ENCODE measurements at places on chromosomes 16 and 17. TPM values are rescaled to one million over a fixed set of nuclear protein-coding genes. Genes with fewer than 3 reads are reported as not detected.

GRCh38 chr16:24689128-24689527 lies 40.3 kb upstream of the TNRC6A start:
- no peak overlapping the region for H3K4me3 ChIP-seq
- no peaks in the 10 kb centered on the region for H3K4me1 ChIP-seq
- H3K36me3 ChIP-seq, result no peaks in the 10 kb centered on the region
- DNase-seq, result no peak
- no peak overlapping the region for H3K27ac ChIP-seq

The DOC2A gene
- 28.8 TPM for total RNA-seq

The MARF1 gene
- total RNA-seq, result 32.0 TPM

- DNase-seq, result no peak
- H3K36me3 ChIP-seq, result no peaks in the 10 kb centered on the region
- no peaks in the 10 kb centered on the region for H3K27me3 ChIP-seq
- no peak overlapping the region for H3K4me3 ChIP-seq
Measured at GRCh38 chr17:14199601-14200000, 37.1 kb downstream of the CDRT15 start.

DNA sequence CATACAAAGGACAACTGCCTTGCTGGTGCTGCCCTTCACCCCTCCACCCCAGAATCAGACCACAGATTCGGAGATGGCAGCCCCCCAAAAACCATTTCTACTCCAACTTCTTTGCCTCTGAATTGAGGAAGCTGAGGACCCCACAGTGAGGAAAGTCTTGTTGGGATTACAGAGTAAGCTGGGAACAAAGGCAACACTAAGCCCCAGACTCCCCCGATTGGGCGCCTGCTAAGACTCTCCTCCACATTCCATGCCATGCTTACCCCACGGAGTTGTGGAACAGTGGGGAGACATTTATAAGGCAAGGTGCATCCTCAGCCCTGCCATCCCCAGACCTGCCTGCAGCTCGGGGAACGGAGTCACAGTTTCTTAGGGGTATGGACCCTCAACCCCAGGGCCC lies 1.9 kb downstream of the GIT1 start:
- no peaks in the 10 kb centered on the region for H3K27me3 ChIP-seq
- DNase-seq, result no peak
- peaks cover 51% of the 10 kb centered on the region for H3K4me1 ChIP-seq
- no peaks in the 10 kb centered on the region for H3K36me3 ChIP-seq
- peak overlapping the region; percentile 69 for H3K4me3 ChIP-seq

The NUP85 gene
- total RNA-seq, result 39.7 TPM

The XYLT2 gene
- 21.3 TPM for total RNA-seq

DNA sequence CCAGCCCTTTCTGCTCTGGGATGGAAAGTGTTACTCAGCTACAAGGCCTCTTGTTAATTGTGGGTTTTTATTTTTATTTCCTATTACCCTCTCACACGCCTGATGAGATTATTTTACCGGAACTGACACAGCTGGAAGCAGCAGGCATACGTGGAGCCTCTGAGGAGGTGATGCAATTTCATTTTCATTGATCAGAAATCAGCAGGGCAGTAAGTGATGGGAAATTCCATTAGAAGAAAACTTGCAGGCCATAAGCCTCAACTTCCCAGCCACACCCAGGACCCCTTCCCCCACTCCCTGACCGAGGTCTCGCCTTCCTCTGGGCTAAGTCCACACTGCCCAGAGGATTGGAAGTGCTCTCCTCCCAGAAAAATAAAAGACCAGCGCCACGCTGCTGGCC lies 69.7 kb downstream of the ZFHX3 start:
- H3K27me3 ChIP-seq, result no peaks in the 10 kb centered on the region
- no peak overlapping the region for H3K4me3 ChIP-seq
- H3K36me3 ChIP-seq, result no peaks in the 10 kb centered on the region
- H3K27ac ChIP-seq, result no peak overlapping the region
- DNase-seq, result no peak

The CBX2 gene
- not detected for total RNA-seq

The HES7 gene
- total RNA-seq, result not detected

- no peak overlapping the region for H3K4me3 ChIP-seq
- no peaks in the 10 kb centered on the region for H3K4me1 ChIP-seq
- DNase-seq, result no peak
- no peak overlapping the region for H3K27ac ChIP-seq
- no peaks in the 10 kb centered on the region for H3K36me3 ChIP-seq
Measured at GRCh38 chr16:66058172-66058691, 308.3 kb upstream of the CDH5 start.

- no peaks in the 10 kb centered on the region for H3K4me1 ChIP-seq
- no peak overlapping the region for H3K27ac ChIP-seq
- H3K4me3 ChIP-seq, result no peak overlapping the region
- no peaks in the 10 kb centered on the region for H3K36me3 ChIP-seq
- DNase-seq, result no peak
Measured at GRCh38 chr16:54303613-54304012, 17.0 kb upstream of the IRX3 start.

- H3K27me3 ChIP-seq, result no peaks in the 10 kb centered on the region
- H3K36me3 ChIP-seq, result no peaks in the 10 kb centered on the region
- peaks cover 47% of the 10 kb centered on the region for H3K4me1 ChIP-seq
Measured at GRCh38 chr17:72614871-72615626, 477.4 kb downstream of the SLC39A11 start.

The ACSM5 gene
- total RNA-seq, result 1.3 TPM

The NGFR gene
- total RNA-seq, result 12.7 TPM

GRCh38 chr16:72673118-72673517 lies 374.8 kb downstream of the ZFHX3 start:
- H3K4me3 ChIP-seq, result no peak overlapping the region
- H3K27ac ChIP-seq, result no peak overlapping the region
- DNase-seq, result no peak

- peak; percentile 57 for DNase-seq
- H3K4me3 ChIP-seq, result peak overlapping the region; percentile 86
- H3K27me3 ChIP-seq, result no peaks in the 10 kb centered on the region
- no peaks in the 10 kb centered on the region for H3K36me3 ChIP-seq
- peak overlapping the region; percentile 100 for H3K27ac ChIP-seq
- H3K4me1 ChIP-seq, result peaks cover 45% of the 10 kb centered on the region
Measured at GRCh38 chr17:81870131-81870980, 781 bp downstream of the ARHGDIA start.

DNA sequence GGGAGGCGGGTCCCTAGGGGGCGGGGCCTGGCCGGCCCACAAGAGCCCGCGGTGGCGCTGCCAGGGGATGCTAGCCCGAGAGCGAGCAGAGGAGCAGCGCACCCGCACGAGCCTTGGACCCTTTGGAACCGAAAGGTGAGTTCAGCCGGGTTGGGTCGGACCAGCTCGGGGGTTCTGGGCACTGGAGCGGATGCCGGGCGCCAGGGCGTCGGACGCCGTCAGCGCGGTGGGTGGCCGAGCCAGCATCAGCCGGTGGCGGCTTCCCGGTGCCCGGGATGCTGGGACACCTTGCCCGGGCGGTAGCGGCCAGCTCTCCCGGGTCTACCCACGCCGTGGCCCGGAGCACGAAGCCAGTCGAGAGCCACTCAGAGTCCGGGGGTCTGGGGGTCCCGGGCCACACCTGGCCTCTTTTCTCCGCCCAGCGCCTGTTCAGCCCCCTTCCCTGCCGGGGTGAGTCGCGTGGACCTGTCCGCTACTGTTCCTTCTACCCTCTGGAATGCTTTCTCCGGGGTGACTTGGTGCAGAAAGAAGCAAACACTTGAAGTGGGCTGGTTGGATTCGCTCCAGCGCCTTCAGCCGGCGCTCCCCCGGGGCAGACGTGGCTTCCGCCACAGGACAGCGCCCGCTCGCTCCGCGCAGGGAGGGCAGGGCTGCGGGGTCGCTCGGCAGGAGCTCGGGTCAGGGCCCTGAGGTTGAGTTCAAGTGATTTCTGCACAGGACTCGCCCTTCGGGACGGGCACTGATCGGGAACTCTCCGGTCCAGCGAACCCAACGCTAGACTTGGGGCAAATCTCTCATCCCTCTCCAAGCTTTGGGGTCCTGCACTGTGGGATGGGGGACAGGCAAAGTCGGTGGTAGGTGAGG lies at the start of gene SCNN1G:
Gene SCNN1G (plus strand): TSS at position 67 of the 864 bp plus-strand sequence. CDS start 3,527 bp downstream, outside the sequence.
- peaks cover 16% of the 10 kb centered on the region for H3K4me1 ChIP-seq
- H3K4me3 ChIP-seq, result peak within 1 kb of the TSS; percentile 61
- peaks cover 77% of the 10 kb centered on the region for H3K27me3 ChIP-seq
- DNase-seq, result peak; percentile 45

The SMYD4 gene
- total RNA-seq, result 5.2 TPM

DNA sequence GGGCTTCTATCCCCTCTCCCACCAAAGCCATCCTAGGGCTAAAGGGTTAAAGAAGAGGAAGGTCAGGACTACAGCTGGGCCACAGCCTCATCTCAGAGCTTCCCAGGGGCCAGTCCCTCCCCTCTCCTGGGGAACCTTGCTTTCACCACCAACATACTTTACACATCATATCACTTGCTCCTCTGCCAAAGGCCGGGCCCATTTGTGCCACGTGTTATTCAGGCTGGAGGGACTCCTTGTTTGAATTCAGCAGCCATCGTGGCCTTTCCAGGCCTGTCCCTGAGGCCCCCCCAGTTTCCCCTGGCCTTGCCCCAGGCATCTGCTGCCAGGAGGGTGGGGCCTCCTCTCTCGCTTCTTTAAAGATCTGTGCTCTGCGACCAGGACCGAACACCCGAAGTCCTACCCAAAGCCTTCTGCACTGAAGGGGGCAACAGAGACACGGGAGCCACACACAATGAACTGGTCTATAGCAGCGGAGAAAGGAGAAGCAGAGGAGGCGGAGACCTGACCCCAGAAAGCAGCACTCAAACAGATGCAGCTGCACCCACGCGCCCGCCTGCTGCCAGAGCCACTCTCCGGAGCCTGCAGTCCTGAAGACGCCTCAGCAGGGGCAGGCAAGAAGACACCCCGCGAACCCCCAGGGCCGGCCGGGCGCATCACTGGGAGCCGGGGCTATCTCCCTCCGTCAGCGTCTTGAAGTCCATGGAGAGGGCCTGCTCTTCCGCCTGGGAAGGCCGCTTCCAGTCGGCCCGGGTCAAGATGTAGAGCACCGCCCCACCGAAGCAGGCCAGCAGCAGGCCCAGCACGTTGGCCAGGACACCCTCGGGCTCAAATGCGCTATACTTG lies 12.1 kb downstream of the CYB561 start:
- H3K4me1 ChIP-seq, result peaks cover 20% of the 10 kb centered on the region
- peak; percentile 49 for DNase-seq
- H3K36me3 ChIP-seq, result no peaks in the 10 kb centered on the region

GRCh38 chr17:48871551-48872351 lies 20.8 kb upstream of the ATP5MC1 start:
- H3K27ac ChIP-seq, result peak overlapping the region; percentile 77
- peaks cover 15% of the 10 kb centered on the region for H3K4me1 ChIP-seq
- H3K27me3 ChIP-seq, result no peaks in the 10 kb centered on the region
- no peak overlapping the region for H3K4me3 ChIP-seq
- no peaks in the 10 kb centered on the region for H3K36me3 ChIP-seq

DNA sequence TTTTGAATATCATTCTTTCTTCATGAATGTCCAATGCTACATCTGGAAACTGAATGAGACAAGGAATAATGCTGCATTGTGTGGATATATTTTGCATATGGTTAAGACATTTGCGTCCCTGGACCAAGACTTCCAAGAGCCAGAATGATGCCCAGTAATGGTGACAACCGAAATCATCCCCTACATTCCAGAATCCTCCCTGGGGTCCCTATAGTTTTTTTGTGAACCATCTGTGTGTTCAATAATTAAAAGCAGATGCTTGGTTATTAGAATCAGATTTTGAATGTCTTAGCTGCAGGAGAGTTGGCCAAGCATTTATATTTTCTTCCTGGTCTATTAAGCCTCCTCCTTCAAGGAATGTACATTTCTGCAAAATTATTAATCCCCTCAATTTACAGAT lies 426.7 kb upstream of the CDH8 start:
- no peaks in the 10 kb centered on the region for H3K27me3 ChIP-seq
- no peaks in the 10 kb centered on the region for H3K36me3 ChIP-seq
- no peaks in the 10 kb centered on the region for H3K4me1 ChIP-seq
- no peak overlapping the region for H3K27ac ChIP-seq
- DNase-seq, result no peak
- no peak overlapping the region for H3K4me3 ChIP-seq

The COX6A2 gene
- not detected for total RNA-seq

GRCh38 chr16:28213396-28213795 lies 1.6 kb upstream of the XPO6 start:
- no peak overlapping the region for H3K27ac ChIP-seq
- peaks cover 15% of the 10 kb centered on the region for H3K4me1 ChIP-seq
- H3K36me3 ChIP-seq, result no peaks in the 10 kb centered on the region
- no peak overlapping the region for H3K4me3 ChIP-seq

GRCh38 chr16:81523387-81524115 lies 78.9 kb downstream of the CMIP start:
- H3K4me3 ChIP-seq, result no peak overlapping the region
- peak overlapping the region; percentile 26 for H3K27ac ChIP-seq
- H3K36me3 ChIP-seq, result no peaks in the 10 kb centered on the region
- DNase-seq, result no peak
- H3K4me1 ChIP-seq, result no peaks in the 10 kb centered on the region
- H3K27me3 ChIP-seq, result no peaks in the 10 kb centered on the region

DNA sequence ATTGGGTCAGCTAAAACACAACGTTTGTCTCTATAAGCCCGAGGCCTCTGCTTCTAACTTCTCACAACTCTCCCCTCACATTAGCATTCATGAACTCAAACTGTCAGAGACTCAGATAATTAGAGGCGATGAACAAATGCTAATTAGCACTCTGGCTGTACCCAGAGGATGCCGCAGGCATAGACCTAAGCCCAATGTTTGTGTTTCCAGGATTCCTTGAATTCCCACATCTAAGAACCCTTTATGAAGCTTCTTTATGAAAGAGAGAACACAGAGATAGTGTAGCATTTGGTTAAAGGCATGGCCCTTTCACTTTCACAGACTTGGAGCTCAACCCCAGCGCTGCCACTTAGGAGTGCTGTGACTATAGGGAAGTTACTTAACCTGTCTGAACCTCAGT lies 512.2 kb downstream of the GRIN2A start:
- no peak for DNase-seq
- no peak overlapping the region for H3K4me3 ChIP-seq
- H3K4me1 ChIP-seq, result no peaks in the 10 kb centered on the region
- no peaks in the 10 kb centered on the region for H3K36me3 ChIP-seq
- H3K27me3 ChIP-seq, result no peaks in the 10 kb centered on the region

DNA sequence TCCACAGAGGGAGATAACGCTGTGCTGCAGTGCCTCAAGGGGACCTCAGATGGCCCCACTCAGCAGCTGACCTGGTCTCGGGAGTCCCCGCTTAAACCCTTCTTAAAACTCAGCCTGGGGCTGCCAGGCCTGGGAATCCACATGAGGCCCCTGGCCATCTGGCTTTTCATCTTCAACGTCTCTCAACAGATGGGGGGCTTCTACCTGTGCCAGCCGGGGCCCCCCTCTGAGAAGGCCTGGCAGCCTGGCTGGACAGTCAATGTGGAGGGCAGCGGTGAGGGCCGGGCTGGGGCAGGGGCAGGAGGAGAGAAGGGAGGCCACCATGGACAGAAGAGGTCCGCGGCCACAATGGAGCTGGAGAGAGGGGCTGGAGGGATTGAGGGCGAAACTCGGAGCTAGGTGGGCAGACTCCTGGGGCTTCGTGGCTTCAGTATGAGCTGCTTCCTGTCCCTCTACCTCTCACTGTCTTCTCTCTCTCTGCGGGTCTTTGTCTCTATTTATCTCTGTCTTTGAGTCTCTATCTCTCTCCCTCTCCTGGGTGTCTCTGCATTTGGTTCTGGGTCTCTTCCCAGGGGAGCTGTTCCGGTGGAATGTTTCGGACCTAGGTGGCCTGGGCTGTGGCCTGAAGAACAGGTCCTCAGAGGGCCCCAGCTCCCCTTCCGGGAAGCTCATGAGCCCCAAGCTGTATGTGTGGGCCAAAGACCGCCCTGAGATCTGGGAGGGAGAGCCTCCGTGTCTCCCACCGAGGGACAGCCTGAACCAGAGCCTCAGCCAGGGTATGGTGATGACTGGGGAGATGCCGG lies 769 bp downstream of the CD19 start:
- DNase-seq, result no peak
- H3K27me3 ChIP-seq, result no peaks in the 10 kb centered on the region

All from transverse colon (tissue), 4 donors.